CD4-positive, CD25-positive, alpha-beta regulatory T cell (primary cell): ENCODE measurements at places on chromosomes 7 and 10. TPM values are rescaled to one million over a fixed set of nuclear protein-coding genes. Genes with fewer than 3 reads are reported as not detected.
A peak's percentile ranks its signal among the peaks of the same experiment; 100 is the strongest.

DNA sequence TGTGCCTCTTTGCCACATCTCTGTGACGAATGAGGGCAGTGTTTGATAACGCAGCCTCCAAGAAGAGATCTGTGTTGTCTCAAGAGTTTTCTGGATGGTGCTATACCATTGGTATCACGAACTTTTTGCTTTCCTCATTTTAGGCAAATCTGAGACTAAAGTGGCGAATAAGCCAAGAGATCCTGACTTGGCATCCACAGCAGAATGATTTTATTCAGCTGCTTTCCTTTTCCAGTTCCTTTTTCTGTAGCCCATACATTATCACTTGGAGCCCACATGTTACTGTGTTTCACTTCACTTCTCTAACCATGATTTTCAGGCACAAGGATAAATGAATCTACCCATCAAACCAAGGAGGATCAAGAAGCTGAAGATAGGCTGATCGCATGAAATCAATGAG, 177.9 kb upstream of the PTN start:
- H3K4me1 ChIP-seq, result no peaks in the 10 kb centered on the region
- no peaks in the 10 kb centered on the region for H3K27me3 ChIP-seq
- no peak overlapping the region for H3K27ac ChIP-seq
- H3K36me3 ChIP-seq, result no peaks in the 10 kb centered on the region

DNA sequence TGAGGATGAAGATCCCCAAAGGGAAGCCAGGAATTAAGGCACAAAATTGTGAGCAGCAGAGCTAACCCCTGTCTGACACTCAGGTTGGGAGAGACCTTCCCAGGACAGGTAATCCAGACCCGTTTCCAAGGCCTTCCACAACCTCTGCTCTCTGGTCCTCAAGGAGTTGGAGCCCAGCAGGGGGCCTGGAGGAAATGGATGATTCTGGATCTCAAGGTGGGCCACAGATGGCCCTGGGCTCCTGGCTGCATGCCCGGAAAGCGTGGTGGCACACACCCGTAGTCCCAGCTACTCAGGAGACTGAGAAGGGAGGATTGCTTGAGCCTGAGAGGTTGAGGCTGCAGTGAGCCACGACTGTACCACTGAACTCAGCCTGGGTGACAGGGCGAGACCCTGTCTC, 42.3 kb downstream of the DPYSL4 start:
- no peak overlapping the region for H3K4me3 ChIP-seq
- H3K36me3 ChIP-seq, result no peaks in the 10 kb centered on the region
- DNase-seq, result no peak
- H3K27ac ChIP-seq, result no peak overlapping the region

DNA sequence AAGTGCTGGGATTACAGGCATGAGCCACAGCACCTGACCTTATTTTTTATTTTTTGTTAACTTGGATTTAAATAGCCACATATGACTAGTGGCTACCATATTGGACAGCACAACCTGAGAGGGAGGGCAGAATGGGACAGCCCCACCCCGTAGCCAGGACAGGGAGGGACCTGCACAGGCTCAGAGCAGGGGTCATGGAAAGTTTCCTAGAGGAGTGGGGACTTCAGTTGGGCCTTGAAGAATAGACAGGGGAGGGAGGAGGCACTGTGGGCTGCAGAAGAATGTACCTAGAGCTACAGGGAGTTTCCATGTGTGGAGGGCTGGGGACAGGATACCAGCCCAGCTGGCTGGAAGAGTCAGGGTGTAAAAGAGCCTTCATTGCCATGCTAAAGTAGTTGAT, 8.8 kb downstream of the TRIM8 start:
- no peak overlapping the region for H3K27ac ChIP-seq
- peaks cover 64% of the 10 kb centered on the region for H3K4me1 ChIP-seq
- H3K36me3 ChIP-seq, result peaks cover 55% of the 10 kb centered on the region
- no peak for DNase-seq
- H3K27me3 ChIP-seq, result no peaks in the 10 kb centered on the region

DNA sequence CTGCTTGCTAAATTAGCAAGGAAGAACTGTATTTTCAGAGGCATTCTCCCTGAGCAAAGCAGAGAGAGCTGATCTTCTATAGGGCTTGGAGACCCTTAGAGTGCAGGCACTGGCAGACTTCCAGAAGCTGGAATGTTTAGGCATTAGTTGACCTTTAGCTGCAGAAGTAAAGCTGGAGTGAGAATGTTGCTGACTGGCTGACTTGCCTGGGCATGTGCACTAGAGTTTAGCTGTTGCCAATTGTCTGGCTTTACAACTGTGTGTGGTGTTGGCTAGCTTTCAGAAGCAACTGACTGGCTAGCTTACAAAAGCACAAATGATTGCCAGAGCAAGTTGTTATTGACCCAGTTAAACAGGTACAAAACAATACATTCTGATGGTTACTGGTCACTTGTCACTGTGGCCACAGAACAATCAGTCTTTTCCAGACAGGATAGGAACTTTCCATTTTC, 25.1 kb downstream of the FAM13C start:
- H3K36me3 ChIP-seq, result no peaks in the 10 kb centered on the region
- H3K4me1 ChIP-seq, result no peaks in the 10 kb centered on the region
- H3K27ac ChIP-seq, result no peak overlapping the region

DNA sequence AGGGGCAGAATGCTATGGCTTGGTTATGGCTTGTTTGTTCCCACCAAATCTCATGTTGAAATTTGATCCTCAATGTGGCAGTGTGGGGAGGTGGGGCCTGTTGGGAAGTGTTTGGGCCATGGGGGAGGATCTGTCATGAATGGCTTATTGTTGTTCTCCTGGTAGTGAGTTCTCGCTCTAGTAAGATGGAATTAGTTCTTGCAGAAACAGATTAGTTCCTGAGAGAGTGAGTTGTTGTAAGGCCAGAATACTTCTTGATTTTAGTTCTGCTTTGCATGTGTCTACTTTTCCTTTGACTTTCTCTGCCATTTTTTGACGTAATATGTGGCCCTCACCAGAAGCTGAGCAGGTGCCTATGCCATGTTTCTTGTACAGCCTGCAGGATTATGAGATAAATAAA, 188.2 kb downstream of the KIF20B start:
- H3K27ac ChIP-seq, result no peak overlapping the region
- H3K4me1 ChIP-seq, result no peaks in the 10 kb centered on the region
- DNase-seq, result no peak
- peaks cover 5% of the 10 kb centered on the region for H3K27me3 ChIP-seq

GRCh38 chr10:129108378-129108777, 358.7 kb upstream of the MGMT start:
- no peak for DNase-seq
- no peak overlapping the region for H3K4me3 ChIP-seq
- H3K4me1 ChIP-seq, result peaks cover 27% of the 10 kb centered on the region

GRCh38 chr10:5915451-5915850, 25.4 kb downstream of the FBH1 start:
- peaks cover 95% of the 10 kb centered on the region for H3K36me3 ChIP-seq
- H3K4me1 ChIP-seq, result no peaks in the 10 kb centered on the region
- H3K4me3 ChIP-seq, result no peak overlapping the region
- no peak for DNase-seq

GRCh38 chr7:36683111-36683510, 41.2 kb downstream of the AOAH start:
- H3K4me1 ChIP-seq, result peaks cover 7% of the 10 kb centered on the region
- DNase-seq, result no peak
- no peak overlapping the region for H3K4me3 ChIP-seq
- H3K27ac ChIP-seq, result no peak overlapping the region

DNA sequence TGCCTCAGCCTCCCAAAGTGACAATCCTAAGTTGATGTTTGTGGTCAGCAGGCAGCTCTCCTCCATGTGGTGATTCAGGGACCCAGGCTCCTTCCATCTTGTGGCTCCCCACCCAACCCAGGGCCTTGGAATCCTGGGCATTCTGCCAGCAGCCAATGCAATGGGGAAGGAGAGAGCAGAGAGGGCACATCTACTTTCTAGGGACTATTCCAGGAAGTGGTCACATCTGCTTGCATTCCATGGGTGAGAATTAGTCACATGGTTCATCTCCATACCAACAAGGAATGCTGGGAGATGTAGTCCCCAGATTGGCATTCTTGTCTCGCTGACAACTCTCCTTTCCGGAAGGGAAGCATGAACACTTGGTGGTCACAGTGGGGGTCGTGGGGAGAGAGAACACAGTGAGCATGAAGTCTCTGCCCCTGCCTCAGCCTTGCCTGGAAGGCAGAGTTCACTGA, 9.9 kb upstream of the SRRM3 start:
- H3K4me1 ChIP-seq, result no peaks in the 10 kb centered on the region
- peak; percentile 20 for DNase-seq
- H3K4me3 ChIP-seq, result no peak overlapping the region
- H3K27me3 ChIP-seq, result no peaks in the 10 kb centered on the region
- H3K36me3 ChIP-seq, result no peaks in the 10 kb centered on the region

DNA sequence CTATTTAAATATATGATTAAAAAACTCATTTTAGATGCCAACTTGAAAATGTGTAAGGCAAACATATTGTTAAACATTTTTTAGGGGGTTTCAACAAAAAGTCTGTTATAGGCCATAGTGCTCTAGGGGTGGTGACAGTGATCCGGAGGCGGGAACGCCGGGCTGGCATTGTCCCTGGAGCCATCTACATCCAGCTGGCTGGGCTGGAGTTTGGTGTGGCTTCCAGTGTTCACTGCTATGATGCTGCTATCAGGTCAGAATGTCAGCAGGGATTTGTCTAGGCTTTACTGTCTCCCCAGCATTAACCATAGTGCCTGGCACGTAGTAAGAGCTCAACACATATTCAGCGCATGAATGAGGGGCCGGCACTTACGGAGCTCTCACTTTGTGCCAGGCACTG, 1.9 kb upstream of the SLC18A2 start:
- H3K27ac ChIP-seq, result no peak overlapping the region
- H3K4me3 ChIP-seq, result no peak overlapping the region
- no peaks in the 10 kb centered on the region for H3K36me3 ChIP-seq
- no peaks in the 10 kb centered on the region for H3K27me3 ChIP-seq

DNA sequence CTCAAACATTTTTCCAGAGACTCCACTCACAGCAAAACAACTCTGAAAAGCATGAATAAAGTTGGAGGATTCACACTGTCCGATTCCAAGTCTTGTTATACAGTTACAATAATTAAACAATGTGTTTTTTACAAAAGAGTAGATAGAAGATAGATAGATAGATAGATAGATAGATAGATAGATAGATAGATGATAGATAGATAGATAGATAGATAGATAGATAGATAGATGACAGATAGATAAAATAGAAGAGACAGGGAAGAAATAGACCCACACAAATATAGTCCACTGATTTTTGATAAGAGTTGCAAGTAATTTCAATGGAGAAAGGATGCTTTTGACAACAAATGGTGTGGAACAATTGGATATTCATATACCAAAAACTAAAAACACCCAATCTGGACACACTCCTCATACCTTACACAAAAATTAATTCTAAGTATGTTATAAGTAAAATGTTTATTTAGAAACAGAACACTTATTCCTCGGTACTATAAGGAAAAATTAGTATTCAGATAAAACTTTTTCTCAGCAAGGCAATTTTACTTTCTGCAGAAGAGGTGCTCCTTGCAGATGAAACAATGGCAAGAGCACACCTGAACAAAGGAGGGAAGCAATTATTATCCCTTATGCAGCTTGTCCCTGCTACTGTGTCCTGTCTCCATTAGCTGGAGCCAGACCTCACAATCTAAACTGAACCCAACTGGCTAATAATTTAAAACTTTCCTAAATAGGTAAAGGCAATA, 5.7 kb upstream of the TAS2R39 start:
- no peak for DNase-seq
- no peak overlapping the region for H3K27ac ChIP-seq
- no peaks in the 10 kb centered on the region for H3K27me3 ChIP-seq
- H3K36me3 ChIP-seq, result no peaks in the 10 kb centered on the region

- H3K36me3 ChIP-seq, result no peaks in the 10 kb centered on the region
- no peaks in the 10 kb centered on the region for H3K4me1 ChIP-seq
- H3K4me3 ChIP-seq, result no peak overlapping the region
- no peak overlapping the region for H3K27ac ChIP-seq
- DNase-seq, result no peak
Measured at GRCh38 chr10:108574233-108574632, 1349.1 kb downstream of the XPNPEP1 start.

DNA sequence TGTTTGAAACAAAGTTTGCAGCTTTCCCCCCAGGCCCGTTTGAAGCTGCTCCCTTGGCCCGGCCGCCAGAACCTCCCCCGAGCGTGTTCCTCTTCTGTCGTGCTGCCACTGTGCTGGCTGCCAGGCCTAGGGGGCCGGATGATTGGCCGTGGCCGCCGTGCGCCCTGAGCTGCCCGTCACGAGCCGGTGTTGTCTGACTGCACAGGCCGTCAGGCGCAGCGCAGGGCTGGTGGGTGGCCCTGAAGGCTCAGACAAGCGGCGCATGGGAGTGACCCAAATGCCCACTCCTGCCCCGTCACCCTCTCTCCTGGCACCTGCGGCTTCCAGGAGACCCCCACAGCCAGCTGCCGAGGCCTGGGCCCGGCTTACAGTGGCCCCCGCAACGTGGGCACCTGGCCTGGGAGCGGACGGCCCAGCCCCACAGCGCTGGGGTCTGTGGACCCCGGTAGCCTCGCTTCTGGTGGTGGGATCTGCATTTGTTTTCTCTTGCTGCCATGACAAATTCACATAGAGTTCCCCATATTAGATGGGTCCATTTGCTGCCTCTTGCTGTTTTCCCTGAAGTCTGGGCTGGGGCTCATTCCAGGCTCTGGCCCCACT, 13.1 kb downstream of the JAKMIP3 start:
- H3K27ac ChIP-seq, result no peak overlapping the region
- no peaks in the 10 kb centered on the region for H3K4me1 ChIP-seq
- no peak overlapping the region for H3K4me3 ChIP-seq

GRCh38 chr7:127995156-127995880, 35.9 kb downstream of the LRRC4 start:
- no peaks in the 10 kb centered on the region for H3K27me3 ChIP-seq
- no peak overlapping the region for H3K4me3 ChIP-seq
- DNase-seq, result no peak
- no peaks in the 10 kb centered on the region for H3K4me1 ChIP-seq

DNA sequence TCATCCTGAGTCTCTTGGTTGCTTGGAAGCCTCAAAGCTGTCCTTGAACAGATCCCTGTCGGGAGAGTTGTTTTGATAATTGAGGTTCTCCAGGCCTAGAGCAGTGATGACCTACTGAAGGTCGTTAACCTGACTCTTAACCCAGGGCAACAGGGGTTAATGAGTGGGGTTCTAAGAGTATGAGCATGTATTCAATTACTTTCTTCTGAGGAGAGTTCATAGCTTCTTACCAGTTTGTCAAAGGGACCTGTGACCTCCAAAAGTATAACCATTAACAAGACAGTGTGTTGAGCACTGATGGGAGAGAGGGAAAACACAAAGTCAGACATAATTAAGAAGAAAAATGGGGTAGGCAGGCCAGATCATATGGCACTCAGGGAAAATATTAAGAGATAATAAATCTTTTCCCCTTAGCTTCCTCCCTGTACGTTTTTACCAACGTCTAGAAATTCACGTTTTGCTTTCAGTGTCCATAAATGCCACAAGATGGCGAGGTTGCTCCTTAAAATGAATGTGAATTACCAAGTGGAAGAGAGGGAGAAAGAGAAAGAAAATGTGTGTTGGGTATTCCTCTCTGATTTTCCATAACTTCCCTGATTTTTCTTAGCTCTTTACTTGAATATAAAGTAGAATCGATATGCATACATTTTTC, 97.6 kb downstream of the SUGCT start:
- H3K4me3 ChIP-seq, result no peak overlapping the region
- no peaks in the 10 kb centered on the region for H3K27me3 ChIP-seq
- peak; percentile 53 for DNase-seq
- no peaks in the 10 kb centered on the region for H3K36me3 ChIP-seq

The CLCN1 gene
- total RNA-seq, result not detected

The GJD4 gene
- total RNA-seq, result not detected
